ENCODE measurements at places on chromosomes 4 and X.

DNA sequence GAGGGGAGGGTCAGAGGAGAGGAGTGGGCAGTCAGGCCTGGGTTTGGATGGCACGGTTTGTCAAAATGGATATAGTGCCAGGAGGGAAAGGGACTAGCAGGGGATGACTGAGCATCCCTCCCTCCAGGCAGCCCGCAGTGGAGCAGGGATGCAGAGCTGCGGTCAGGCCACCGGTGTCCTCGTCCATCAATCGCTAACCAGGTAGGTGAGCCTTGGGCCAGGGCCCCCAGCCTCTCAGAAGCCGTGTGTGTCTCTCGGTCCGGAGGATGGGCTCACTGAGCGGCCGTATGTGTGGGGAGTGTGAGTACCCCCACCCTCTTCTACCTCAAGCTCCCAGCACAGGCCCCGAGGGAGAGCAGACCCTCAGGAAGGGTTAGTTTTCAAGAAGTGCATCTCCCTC lies 538 bp upstream of the CYTL1 start:
- DNase-seq = no peak

- DNase-seq = peak; percentile 83
Observed at GRCh38 chr4:186201535-186202230, 10.3 kb downstream of the CYP4V2 start.

GRCh38 chrX:56729152-56729850 lies at the start of gene NBDY:
TSS of gene NBDY (plus strand) at chrX:56729243. CDS start at chrX:56729354, 111 bp downstream.
- peak; percentile 67 for DNase-seq

DNA sequence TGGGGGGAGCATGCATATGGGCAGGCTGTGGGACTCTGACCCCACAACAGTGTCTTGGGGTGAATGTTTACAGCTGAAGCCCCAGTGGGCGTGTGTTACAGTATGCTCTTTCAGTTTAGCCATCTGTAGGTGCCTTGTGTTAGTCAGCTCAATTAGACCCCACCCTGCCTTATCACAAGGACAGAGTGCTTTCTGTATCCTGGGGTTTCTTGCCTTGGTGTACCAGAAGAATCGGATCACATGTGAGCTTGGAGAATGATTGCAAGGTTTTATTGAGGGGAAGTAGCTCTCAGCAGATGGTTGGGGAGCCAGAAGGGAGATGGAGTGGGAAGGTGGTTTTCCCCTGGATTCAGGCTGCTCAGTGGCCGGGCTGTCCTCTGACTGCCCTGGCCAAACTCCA lies 27.3 kb downstream of the SH3BGRL start:
- DNase-seq = no peak

GRCh38 chrX:132491191-132491590 lies 2.4 kb upstream of the MBNL3 start:
- peak; percentile 73 for DNase-seq

Measured in OCI-LY7 (cell line).